Stimulated activated naive CD8-positive, alpha-beta T cell treated with anti-CD3 and anti-CD28 coated beads, Interleukin-15, Interleukin-2, amounts not matched to agents 100 U/mL and 50 U/mL, for 24 hours (primary cell): ENCODE measurements at places on chromosomes 13 and 19.
A peak's percentile ranks its signal among the peaks of the same experiment; 100 is the strongest.

GRCh38 chr19:41933693-41934426 is 5.6 kb upstream of the ERFL start:
- no peak for DNase-seq

DNA sequence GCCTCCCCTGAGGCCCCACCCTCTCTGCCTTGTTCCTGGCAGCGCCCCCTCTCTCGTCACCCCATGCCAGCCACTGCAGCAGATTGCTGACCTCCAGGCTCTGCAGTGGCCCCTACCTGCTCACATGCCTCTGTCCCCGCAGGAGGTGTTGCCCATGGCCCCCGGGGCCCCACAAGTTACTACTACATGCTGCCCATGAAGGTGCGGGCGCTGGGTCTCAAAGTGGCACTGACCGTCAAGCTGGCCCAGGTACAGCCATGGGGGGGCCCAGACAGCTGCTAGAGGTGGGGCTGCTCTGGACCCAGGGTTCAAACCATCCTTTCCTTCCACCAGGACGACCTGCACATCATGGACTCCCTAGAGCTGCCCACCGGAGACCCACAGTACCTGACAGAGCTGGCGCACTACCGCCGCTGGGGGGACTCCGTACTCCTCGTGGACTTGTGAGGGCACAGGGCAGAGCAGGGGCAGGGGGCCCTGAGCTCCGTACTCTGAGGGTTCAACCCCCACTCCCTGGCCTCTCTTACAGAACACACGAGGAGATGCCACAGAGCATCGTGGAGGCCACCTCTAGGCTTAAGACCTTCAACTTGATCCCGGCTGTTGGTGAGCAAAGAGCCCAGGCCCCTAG is 6.2 kb downstream of the MRPL4 start:
- DNase-seq = no peak

DNA sequence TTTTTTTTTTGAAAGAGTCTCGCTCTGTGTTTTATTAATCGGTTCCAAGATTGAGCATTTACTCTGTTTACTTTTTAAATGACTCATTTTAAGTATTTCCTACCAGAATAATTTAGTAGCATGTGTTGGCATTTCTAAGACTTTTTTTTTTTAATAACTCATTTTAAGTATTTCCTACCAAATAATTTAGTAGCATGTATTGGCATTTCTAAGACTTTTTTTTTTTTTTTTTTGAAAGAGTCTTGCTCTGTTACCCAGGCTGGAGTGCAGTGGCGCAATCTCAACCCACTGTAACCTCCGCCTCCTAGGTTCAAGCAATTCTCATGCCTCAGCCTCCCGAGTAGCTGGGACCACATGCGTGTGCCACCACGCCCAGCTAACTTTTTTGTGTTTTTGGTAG is 13.1 kb downstream of the SETDB2 start:
- no peak for DNase-seq

DNA sequence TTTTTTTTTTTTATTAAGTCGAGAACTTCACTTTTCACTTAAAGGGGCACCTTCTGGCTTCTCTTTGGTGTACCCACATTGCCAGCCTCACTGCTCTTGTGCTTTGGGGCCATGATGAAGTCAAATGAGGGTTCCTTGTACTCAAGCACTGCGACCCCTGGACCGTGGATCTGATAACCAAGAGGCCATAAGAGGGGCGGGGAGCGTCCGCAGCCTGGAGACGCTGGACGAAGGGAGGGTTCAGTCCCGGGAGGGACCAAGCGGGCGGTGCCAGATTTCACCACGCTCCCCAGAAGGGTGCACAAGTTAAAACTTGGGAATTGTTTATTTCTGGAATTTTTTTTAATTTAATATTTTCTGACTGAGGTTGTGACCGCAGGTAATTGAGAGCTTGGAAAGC is 53.3 kb upstream of the SOX1 start:
- no peak for DNase-seq

- no peak for DNase-seq
Observed at GRCh38 chr19:6765738-6766356, 1.4 kb downstream of the SH2D3A start.

DNA sequence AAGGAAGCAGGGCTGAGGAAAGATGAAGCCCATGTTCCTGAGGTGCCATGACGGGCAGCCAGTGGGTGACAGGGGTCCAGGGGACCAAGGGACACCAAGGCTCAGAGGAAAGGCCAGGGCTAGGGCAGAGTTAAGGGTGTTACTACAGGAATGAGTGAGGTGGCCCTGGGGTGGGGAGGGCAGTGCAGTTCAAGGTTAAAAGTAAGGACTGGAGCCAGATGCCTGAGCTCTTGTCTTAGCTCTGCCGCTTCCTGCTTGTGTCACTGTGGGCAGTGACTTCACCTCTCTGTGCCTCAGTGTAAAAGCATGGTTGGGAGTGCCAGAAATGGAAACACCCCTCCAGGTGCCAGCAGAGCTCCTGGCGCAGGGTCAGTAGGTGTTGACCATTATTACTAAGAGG is 4.9 kb upstream of the ETV2 start:
- DNase-seq = no peak

DNA sequence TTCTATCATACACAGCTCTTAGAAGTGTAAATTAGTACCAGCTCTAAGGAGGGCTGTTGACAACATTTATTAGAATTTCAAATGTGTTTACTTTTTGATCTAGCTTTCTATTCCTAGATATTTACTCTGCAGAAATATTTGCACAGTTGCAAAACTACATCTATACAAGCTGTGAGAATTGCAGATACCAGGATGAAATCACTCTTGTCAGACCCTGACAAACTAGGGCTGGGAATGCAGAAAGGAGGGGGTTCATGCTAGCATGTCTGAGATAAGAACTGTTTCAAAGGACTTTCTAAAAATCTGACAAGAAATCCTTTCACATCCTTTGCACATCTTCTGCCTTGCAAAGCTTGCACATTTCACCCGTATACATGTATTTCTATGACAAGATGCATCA is 11.8 kb upstream of the PABPC3 start:
- no peak for DNase-seq

GRCh38 chr13:92963029-92963428 is 263.6 kb upstream of the GPC6 start:
- no peak for DNase-seq

GRCh38 chr13:80840316-80840976 is 499.5 kb upstream of the SPRY2 start:
- no peak for DNase-seq

DNA sequence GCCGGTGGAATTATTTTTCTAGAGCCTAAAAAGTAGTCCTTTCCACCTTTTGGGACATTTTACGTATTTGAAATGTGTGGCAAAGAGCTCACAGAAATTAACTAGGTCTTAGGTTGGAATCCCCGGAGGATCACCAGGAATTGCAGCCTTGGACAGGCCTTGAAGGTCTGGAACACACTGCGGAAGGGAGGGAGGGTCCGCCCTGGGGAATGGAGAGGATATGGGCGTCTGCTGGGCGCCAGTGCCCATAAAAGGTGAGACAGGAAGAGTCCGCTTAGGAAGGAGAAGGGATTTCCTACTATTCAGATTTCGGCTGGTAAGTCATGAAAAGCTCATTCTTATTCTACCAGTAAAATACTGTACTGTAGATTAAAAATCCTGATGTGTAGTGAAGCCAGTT is 111.9 kb downstream of the COL4A2 start:
- DNase-seq = no peak

DNA sequence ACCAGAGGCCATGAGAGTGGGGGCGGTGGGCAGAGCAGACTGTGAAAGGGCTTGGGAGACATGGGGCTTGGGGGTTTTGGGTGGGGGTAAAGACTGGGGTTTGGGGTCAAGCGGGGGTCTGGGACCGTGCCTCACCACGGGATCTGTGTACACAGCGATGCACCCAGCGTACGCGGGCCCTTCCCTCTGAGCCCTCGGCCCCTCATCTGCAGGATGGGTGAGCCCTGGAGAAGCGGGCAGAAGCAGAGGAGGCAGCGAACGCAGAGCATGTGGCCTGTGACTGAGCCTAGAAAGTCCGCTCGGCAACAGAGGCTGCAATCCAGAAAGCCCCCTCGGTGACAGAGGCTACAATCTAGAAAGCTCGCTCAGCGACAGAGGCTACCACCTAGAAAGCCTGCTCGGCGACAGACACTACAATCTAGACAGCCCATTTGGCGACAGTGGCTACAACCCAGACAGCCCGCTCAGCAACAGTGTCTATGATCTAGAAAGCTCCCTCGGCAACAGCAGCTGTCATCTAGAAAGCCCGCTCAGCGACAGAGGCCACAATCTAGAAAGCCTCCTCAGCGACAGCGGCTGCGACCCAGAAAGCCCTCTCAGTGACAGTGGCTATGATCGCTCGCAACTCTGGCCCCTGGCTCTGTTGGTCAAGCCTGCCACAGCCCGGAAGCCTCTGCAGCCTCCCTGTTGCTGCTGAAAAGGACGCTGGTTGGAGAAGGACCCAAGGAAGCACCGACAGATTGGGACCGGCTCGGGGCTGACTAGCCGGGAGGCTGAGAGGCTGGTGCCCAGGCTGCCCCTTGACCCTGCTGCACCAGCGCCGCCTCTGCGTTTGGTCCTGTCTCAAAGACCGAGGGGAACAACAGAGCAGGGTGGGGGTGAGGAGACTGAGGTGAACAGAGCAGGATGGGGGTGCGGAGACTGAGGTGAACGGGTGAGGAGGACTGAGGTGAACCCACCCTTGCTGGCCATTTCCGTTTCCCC is 68.6 kb downstream of the SPACA7 start:
- no peak for DNase-seq

- DNase-seq = peak; percentile 52
Observed at GRCh38 chr19:53102756-53103233, 427 bp downstream of the ZNF160 start.

- DNase-seq = no peak
Observed at GRCh38 chr13:48600374-48601364, 53.1 kb upstream of the CYSLTR2 start.

DNA sequence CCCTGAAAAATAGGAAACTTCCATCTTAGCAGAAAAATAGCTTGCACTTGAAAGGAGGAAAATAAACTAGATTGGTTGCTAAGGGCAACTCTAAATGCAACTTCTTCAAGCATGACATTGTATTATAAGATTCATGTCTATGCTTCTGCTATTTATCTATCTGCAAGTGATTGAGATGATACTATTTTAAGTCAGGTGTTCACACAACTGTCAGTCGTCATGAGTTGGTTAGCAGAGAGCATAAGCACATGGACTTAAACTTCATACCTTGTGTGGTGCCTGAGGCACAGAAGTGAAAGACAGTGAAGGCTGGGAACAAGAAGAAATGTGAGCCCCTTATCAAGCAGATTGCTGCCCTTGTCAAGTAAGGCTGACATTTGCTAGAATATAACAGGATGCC is 82.9 kb downstream of the SLITRK5 start:
- no peak for DNase-seq

DNA sequence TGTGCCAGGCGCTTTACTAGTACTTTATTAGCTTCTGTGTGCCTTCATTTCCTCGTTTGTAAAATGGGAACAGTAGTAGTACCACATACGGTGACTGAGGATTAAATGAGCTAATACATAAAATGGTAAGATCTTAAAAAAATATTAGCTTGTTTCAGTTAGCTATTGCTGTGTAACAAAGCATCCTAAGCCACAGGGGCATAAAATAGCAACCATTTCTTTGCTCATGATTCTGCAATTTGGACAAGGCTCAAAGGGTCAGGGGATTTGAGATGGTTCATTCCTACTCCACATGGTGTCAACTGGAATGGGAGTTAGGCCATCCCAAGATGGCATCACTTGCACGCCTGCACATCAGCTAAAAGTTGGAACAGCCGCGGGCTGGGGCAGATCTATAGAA is 13.3 kb downstream of the DYRK1B start:
- DNase-seq = no peak

- DNase-seq = no peak
Observed at GRCh38 chr13:33107361-33107760, 91.1 kb downstream of the KL start.

GRCh38 chr19:4297901-4298809 is 4.0 kb downstream of the TMIGD2 start:
- peak; percentile 57 for DNase-seq

DNA sequence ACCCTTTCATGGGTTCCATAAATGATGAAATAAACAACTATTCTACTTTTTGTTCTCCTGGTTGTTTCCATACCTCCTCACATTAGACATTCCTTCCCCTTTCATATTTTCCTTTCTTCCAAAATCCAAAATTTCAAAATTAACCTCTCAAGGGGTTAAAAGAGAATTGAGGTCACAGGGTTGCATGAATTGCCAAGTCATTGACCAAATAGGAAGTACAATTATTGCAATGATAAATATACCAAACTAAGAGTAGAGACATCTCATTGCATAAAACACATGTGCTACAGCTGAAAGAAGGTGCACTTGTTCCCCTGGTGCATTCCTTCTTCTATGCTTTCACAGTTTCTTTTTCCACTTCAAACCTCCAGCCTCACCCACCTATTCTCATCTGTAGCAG is 136.1 kb downstream of the KCTD12 start:
- no peak for DNase-seq

DNA sequence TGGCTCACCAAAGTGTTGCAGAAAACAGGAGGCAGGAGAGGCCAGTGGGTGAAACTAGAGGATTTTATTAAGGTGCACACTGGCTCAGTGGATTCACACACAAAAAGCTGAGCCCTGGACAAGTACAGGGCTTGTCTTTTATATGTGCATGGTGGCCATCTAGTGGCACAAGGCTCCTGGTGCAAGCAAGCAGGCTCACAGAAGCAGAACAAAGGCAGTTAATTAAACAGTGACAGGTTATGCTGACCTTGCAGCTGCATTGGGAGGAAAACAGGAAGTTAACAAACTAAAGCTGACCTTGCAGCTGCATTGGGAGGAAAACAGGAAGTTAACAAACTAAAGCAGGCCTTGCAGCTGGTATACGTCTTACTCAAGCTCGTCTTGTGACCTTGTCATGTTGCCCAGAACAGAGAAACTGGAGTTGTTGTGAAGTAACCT is 65.3 kb upstream of the ZNF681 start:
- no peak for DNase-seq

DNA sequence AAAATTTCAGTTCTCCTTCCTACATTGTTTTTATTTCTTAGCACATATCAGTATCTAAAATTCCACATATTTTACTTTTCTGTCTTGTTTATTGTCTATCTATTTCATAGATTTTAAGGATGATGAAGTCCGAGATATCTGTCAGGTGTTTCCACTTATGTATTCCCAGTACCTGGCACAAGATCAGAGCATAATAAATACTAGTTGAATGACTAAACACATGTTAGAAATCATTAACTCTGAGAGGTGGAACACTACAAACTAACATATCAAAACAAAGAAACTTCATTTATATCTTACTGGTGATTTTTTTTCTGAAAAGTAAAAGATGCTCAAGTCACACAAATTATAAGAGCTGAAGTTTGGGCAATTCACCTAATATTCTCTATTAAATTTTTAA is 1208.3 kb downstream of the PCDH9 start:
- DNase-seq = no peak

DNA sequence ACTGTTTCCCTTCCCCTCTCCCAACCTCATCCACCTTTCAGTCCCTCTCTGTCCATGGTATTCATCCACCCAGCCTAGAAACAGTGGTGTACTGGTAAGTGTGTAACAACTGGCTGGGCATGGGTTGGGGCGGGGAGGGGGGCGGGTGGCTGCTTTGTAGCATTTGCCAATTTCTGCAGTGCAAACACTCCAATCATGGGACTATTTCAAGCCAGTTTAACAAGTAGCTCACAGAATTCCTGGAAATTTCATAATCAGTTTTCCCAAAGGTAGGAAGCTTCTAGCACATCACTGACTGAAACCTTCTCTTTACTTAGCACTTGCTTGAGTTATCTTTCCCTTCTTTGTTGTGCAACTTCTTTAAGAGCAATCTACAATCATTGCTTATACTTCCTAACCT is 100.8 kb upstream of the WASF3 start:
- no peak for DNase-seq
